Esophagus muscularis mucosa (tissue), 4 donors: ENCODE measurements at places on chromosomes 6 and 20. TPM values are rescaled to one million over a fixed set of nuclear protein-coding genes. Genes with fewer than 3 reads are reported as not detected.

DNA sequence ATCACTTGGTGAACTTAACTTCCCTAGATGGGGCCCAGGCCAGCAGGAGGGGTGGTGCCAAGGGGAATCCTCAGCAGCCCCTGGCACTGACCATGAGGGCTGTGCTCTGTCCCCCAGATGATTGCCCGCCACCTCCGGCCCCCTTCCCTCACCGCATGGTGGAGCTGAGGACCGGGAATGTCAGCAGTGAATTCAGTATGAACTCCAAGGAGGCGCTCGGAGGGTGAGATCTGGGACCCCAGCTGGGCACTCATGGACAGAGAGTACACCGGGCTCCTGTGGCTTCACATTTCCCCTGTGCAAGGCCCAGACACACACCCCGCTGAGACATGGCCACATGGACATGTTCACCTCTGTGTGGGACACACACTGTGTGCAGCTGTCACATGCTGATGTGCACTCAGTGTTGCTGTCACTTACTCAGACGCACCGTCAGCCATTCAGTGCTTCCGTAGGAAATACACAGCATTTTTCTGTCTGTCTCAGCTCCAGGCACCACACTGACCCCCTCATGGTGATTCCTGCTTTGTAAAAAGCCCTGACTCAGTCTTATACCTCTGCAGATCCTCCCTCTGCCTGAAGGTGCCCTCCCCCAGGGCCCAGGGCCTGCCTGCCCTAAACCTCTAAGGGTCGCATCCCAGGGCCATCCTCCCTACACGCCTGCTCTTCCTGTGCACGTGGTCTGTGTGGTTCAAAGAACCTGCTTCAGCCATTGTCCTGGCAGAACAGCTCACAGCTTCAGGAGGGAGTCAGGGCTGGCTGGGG lies 4.4 kb downstream of the MYLK2 start:
- DNase-seq = no peak

- no peak for DNase-seq
Observed at GRCh38 chr6:137150072-137150471, 23.4 kb downstream of the IL22RA2 start.

- DNase-seq = no peak
Observed at GRCh38 chr6:163637524-163637923, 223.0 kb downstream of the QKI start.

- DNase-seq = no peak
Observed at GRCh38 chr6:142868917-142869316, 76.1 kb downstream of the HIVEP2 start.

DNA sequence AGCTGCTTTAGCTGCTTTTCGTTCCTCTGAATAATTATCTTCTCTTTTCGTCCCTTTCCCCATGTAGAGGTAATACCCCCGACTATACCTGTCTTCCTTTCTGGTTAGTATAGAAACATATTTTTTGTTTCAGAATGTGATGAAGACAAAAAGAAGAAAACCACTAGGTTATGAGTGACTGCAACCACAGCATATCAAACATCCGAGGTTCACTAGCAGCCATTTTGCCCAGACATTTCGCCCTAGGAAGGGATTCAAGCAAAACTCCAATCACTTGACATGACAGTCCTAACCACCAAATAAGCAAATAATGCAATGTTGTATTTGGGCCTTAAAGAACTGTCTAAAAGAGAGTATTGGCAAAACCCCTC lies 9.4 kb downstream of the SNX5 start:
- DNase-seq = no peak

GRCh38 chr6:130783416-130784107 lies 43.6 kb upstream of the SMLR1 start:
- DNase-seq = no peak

DNA sequence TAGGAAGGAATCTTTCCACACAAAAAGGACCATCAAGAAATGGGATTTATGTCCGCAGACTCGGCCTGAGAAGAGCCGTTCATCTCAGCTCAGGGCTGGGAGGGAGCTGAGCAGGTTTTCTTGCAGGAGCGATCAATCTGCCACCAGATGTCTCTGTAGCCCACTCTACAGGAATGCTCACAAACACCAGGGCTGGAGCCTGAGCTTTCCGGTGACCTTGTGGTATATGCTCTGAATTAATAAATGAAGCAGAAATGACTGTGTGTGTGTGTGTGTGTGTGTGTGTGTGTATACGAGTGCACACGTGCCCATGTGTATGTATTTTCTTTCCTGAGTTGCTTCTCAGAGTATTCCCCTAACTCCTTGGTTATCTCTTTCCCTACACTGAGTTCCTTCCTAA lies 12.0 kb downstream of the CD83 start:
- no peak for DNase-seq

DNA sequence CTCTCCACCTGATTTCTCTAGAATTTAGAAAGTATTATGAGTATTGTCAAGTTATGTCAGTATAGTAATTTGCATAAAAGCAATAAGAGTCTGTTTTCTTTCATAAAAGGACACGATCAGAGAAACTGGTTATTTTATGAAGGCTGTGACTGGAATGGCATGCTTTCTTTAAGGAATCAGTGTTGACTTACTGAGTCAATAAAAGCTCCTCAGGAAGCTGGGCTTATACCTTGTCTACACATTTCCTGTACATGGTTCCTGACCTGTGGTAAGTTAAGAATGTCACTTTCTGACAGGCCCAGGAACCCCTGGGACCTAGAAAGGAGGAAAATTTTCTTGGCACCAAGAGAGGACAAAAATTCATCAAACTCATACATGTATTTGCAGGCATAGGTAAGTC lies 1224.0 kb upstream of the ADGRB3 start:
- no peak for DNase-seq

DNA sequence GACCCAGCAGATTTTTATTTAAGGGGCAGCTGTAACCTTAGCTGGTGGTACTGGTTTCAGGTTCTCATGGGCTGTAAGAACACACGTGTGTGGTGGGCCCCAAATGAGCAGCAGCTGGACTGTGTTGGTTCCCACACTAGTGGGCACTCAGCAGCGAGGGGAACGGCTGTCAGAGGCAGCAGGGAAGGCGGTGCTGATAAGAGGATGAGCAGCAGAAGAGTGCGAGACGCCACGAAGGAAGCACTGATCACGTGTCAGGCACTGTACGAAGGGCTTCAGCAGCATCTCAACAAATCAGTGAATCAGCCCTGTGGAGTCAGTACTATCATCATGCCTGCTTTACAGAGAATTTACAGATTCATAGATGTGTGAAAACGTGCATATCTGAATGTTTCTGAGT lies 41.0 kb upstream of the EMILIN3 start:
- DNase-seq = no peak

DNA sequence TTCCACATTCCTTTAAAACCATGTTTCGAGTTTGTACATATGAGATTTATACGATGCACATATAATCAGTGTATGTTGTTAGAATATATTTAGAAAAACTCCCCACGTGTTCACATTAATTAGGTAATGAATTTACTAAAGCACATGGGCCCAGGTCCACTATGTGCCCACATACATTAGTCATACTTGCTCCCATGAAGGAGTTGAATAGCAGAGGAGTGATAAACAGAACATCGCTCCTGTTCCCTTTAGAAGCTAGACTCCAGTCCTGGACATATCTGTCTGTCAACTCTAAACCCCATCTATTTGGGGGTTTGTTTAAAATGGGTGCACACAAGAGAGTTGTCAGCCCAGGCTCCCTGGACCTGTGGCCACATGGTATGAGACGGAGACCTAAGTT lies 108.1 kb upstream of the TIAM2 start:
- peak; percentile 70 for DNase-seq

DNA sequence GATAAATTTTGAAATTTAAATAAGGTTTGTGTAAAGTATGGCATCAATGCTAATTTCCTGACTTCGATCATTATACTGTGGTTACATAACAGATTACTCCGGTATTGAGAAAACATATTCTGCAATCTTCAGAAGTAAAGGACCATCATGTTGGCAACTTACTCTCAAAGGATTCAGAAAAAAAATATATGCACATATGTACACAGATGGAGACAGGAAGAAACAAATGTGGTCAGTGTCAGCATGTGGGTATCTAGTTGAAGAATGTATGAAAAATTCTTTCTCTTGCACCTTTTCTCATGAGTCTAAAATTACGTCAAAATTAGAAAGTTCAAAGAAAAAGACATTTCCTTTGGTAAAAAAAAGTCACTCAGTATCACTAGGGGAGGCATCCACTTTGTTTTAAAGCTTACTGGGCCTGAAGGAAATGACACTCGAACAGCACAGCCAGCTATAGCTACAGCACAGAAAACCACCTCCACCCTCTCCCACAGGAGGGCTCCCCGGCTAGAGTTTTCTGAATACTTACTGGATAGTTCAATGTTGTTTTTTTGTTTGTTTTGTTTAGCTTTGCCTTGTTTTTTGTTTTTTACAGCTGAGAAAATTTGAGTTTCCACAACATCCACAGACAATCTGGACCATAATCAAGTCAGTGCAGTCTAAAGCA lies 317.2 kb upstream of the AGPAT4 start:
- DNase-seq = no peak

DNA sequence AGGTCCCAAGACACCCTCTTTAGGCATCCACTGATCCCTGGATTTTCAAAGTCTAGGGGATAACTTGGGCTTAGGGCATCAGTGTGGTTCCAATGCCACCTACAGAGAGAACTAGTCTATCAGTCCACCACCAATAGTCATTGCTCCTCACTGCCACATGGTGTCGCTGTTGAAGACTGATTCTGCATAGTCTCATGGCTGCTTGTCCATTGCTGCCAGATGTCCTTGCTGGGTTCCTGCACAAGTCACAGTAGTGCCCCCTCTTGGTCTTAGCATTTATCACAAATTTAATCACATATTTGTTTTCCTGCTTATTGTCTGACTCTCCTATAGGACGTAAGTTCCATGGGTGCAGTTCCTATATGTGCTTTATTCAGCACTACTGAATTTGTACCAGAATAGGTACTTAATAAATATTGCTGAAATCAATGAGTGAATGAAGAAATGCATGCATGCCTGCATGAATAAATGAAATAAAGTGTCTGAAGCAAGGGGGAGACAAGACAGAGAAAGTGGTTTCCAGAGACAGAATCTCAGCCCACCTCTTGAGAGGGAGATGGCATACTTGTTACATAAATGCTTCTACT lies 45.9 kb upstream of the RALY start:
- no peak for DNase-seq

DNA sequence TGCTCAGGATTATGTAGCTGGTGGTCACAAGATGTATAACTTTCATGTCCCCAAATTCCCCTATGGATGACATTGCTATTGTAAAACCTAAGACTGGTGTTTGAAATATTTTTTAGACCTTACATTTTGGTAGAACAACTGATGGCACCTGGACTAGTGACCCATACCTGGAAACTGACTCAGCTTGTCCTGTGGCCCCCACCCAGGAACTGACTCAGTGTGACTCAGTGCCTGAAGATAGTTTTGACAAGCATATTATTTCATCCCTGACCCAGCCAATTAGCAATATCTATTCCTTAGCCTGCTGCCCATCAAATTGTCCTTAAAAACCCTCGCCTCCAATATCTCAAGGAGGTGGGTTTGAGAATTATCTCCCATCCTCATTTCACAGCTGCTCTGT lies 90.9 kb upstream of the GRIK2 start:
- DNase-seq = no peak

DNA sequence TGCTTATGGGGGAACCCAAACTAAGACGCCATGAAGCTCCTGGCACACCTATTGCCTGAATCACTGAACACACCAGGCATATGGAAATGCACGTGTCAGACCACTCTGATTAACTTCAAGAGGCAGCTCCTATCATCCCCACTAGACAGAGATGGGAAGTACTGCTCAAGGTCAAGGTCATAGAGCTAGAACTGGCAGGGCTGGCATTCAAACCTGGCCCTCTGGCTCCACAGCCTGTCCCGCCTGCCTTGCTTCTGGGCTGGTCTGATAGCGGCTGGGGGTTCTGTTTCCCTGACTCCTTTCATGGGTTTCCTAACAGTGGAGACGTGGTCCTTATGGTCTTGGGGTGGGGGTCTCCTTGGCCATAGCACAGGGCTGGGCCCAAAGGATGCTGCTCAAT lies 22.6 kb upstream of the DSN1 start:
- no peak for DNase-seq

DNA sequence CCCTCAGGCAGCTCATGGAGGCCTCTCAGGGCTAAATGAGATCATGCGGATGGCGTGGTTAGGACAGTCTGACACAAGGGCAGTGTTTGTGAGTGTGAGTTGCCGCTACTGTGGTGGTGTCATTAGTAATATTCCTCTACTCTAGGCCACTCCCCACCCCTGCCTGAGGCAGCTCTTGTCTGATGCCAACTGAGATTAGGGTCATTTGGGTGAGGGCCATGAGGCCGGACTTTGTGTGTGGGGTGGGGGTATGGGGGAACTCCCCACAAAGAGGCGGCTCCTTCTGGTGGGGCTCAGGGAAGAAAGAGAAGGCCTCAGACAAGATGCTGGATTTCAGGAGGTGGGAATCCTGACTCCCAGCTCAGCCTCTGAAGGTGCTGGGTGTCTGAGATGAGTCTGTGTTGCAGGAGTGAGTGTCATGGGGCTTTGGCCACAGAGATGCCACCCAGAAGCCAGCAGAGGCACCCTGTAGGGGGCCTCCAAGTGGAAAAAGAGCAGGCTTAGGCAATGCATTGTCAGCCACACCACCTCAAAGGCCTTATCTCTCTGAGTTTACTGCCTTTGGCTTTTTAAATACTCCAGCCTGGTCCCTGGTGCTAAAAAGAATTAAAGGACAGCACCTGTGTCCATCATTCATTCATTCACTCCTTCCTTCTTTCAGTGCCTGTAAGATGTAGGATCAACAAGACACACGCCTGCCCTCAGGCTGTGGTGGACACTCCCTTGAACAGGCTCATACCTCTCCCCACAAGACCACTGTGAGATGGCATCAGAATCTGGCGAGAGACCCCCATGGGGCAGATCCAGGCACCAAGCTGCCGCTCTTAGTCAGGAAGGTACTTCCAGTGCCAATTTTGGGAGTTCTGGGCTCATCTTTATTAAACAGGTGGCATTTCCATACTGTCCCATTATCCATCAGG lies 175.2 kb downstream of the MRPL14 start:
- no peak for DNase-seq

SLC16A10 gene
- total RNA-seq = 0.83 TPM

OTOR gene
- not detected for total RNA-seq

NELFCD gene
- 41.5 TPM for total RNA-seq

C6orf15 gene
- total RNA-seq = not detected

FAM83C gene
- not detected for total RNA-seq

TSPYL1 gene
- 94.2 TPM for total RNA-seq
